ENCODE measurements at places on chromosomes 12 and 14.

GRCh38 chr14:36583242-36583892 lies 953 bp upstream of the NKX2-8 start:
- DNase-seq, result no peak

- no peak for DNase-seq
Observed at GRCh38 chr12:57461276-57461916, 1.8 kb downstream of the GLI1 start.

DNA sequence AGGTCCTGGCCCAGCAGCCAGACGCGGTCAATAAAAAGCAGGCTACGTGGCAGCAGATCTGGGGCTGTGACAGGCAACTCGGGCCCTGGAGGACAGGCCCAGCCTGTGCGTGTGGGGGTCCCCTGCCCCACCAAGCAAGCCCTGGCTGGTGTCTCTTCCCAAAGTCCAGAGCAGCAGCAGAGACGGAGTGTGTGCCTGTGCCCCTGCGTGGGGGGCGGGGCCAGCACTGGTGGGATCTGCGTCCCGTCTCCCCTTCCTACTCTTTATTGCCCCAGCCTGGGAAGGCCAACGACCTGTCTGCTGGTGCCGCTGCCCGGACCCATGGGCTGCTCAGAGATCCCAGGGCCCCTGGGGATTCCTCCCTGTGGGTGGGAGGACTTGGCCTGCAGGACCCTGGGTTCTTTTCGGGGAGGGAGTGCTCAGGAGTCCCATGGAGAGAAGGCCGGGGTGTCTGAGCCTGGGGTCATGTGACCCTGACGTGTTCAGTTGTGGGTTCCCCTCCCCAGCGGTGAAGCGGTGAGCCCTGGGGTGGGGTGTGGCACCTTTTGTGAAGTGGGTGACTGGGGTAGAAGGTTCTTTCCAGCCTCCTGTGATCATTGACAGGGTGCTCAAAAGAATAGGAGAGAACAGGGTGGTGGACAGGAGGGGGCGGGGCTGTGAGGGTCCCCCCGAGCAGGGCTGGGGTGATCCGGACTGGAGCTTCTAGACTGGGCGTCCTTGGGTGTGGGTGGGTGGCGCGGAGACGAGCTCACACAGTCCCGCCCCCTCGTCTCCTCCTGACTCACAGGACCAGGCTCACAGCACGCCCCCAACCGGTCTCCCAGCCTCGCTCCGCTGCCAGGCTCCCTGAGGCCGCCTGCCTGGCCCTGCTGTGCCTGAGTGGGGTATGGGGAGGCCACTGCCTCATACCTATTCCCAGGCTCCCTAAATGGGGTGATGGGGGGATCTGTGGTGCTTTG lies 22.4 kb downstream of the ASPG start:
- no peak for DNase-seq

GRCh38 chr12:116183741-116184141 lies 93.8 kb downstream of the MED13L start:
- DNase-seq, result no peak

DNA sequence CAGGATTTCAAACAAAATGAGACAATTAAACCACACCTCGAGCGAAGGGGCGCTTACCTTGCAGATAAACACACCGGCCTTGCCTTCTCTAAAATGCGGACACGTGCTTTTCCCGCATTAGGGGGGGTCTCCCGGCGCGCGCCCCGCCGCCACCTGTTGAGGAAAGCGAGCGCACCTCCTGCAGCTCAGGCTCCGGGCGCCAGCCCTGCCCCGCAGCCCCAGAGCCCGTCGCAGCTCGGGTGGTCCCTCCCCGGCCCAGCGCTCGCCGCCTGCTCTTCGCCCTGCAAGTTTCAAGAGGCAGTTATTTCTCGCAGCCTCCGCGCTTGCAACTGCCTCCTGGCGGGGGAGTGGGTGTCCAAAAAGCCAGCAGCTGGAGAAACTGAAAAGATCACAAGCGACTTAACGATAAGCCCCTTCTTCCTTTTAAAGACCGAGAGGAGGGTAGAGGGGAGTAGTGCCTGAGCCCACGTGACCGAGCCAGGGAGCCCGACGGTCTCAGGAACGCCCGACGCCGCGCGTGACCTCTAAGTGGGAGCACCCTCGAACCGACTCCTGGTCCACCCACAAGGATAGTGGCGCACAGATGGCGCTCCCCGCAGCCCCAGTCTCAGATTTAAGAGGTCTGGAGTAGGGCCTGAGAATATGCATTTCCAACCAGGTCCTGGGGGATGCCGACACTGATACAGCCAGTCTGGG lies at the start of gene ESR2:
ESR2 (minus strand) TSS at position 396 of the 696 bp plus-strand sequence. CDS start 11,386 bp downstream, outside the sequence.
- no peak for DNase-seq

GRCh38 chr12:124484067-124484466 lies 83.3 kb downstream of the NCOR2 start:
- no peak for DNase-seq

Data from Ammon's horn (tissue), 1 donor.